ENCODE measurements at places on chromosomes 1 and 21.

DNA sequence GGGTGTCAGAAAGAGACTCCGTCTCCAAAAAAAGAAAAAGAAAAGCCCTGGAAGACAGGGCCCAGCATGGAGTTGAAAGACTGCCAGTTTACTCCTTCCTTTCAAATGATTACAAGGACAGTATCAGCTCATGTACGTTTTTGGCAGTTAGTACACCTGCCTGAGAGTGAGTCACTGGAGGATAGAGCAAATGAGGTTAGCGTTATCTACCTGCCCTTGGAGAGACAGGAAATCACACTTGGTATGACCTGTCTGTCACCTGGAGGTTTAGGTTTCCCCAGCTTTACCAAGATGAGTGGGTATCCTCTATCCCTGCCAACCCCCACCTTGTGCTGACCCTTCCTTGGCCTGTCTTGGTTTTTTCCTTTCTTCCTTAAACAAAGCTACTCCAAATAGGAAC is 96.8 kb upstream of the BMP8A start:
- no peak overlapping the region for H3K4me3 ChIP-seq
- DNase-seq = no peak
- H3K27ac ChIP-seq = peak overlapping the region; percentile 91
- H3K36me3 ChIP-seq = no peaks in the 10 kb centered on the region

- H3K36me3 ChIP-seq = no peaks in the 10 kb centered on the region
- no peaks in the 10 kb centered on the region for H3K27me3 ChIP-seq
- no peak for DNase-seq
- H3K4me3 ChIP-seq = no peak overlapping the region
- H3K4me1 ChIP-seq = peaks cover 12% of the 10 kb centered on the region
Observed at GRCh38 chr1:19559641-19560040, 74.3 kb upstream of the CAPZB start.

- no peaks in the 10 kb centered on the region for H3K36me3 ChIP-seq
- no peak overlapping the region for H3K27ac ChIP-seq
- no peaks in the 10 kb centered on the region for H3K4me1 ChIP-seq
- no peak for DNase-seq
Observed at GRCh38 chr1:104238991-104239390, 489.3 kb downstream of the AMY1C start.

DNA sequence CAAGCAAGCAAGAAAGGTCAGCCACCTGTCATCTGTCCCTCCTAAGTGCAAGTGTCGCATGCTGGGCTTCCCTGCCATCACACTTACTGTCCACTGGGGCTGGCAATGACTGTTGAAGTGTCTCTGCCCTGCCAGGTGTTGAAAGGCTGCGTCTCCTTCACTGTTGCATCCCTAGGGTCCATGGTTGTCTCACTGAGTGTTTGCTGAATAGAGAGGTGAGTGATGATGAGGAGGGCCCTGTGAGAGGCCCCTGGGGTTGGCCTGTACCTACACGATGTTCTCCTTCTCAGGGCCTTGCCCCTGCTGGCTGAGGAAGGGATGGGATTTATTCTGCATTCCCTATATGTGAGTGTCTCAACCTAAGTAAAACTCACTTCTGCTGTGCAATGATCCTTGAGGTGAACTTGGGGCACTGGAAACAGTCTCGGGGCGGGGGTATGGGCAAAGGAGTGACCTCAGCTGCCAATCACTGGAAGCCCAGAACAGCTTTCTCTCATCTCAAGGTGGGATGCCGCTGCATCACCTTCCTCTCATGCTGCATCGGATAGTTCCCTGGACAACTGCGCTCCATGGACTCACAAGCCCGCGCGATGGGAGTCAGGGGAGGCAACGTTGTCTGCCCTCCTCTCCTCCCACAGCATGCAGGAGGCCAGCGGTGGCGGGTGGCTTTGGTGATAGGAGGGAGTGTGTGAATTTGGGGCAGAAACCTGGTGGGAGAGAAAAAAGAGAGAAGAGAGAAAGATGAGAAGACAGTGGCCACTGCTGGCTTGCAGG is 35.8 kb upstream of the SOX13 start:
- no peak overlapping the region for H3K27ac ChIP-seq
- no peaks in the 10 kb centered on the region for H3K4me1 ChIP-seq
- H3K4me3 ChIP-seq = no peak overlapping the region

DNA sequence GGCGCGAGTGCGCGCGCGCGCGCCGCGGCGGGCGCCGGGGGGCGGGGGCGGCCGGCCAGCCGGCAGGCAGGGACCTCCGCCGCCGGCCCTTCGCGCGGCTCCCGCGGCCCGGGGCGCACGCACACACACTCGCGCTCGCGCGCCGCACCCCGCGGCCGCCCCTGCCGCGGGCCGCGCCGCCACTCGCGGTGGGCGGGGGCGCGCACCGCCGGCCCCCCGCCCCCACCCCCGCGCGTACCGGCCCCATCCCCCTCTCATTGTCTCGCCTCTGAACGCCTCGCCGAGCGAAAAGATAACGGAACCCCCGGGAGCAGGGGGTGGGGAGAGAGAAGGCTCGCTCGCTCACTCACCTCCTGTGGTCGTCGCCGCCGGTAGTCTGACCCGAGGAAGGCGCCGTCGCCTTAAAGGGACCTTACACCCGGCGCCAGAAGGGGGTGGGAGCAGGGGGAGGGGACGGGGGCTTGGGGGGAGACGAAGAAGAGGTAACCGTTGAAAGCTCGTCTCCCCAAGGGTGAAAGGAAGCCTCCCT is 428 bp downstream of the POGZ start:
- DNase-seq = peak; percentile 54
- H3K4me1 ChIP-seq = peaks cover 13% of the 10 kb centered on the region
- peak overlapping the region; percentile 98 for H3K27ac ChIP-seq
- H3K36me3 ChIP-seq = peaks cover 7% of the 10 kb centered on the region
- peaks cover 18% of the 10 kb centered on the region for H3K27me3 ChIP-seq

All from T-helper 17 cell (primary cell).